ENCODE measurements at places on chromosomes 13 and 19. TPM values are rescaled to one million over a fixed set of nuclear protein-coding genes. Genes with fewer than 3 reads are reported as not detected.
A peak's percentile ranks its signal among the peaks of the same experiment; 100 is the strongest.

DNA sequence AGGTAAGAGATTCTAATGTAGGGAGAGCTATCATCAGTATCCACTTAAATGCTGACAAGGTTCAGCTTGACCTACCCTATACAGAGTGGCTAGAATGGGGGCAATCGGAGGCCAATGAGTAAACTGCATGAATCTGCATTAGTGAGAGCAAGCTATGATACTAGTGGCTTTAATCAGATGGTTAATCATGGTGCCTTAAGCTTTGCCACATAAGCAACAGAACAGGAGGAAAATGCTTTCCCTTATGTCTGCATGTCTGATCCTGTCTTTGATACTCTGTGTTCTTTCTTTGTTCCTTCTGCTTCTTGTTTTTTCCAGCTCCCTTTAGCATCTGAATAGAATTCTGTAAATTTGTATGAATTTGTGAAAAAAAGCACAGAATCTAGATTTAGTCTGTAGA lies 91.1 kb downstream of the WDFY2 start:
- no peak for DNase-seq

DNA sequence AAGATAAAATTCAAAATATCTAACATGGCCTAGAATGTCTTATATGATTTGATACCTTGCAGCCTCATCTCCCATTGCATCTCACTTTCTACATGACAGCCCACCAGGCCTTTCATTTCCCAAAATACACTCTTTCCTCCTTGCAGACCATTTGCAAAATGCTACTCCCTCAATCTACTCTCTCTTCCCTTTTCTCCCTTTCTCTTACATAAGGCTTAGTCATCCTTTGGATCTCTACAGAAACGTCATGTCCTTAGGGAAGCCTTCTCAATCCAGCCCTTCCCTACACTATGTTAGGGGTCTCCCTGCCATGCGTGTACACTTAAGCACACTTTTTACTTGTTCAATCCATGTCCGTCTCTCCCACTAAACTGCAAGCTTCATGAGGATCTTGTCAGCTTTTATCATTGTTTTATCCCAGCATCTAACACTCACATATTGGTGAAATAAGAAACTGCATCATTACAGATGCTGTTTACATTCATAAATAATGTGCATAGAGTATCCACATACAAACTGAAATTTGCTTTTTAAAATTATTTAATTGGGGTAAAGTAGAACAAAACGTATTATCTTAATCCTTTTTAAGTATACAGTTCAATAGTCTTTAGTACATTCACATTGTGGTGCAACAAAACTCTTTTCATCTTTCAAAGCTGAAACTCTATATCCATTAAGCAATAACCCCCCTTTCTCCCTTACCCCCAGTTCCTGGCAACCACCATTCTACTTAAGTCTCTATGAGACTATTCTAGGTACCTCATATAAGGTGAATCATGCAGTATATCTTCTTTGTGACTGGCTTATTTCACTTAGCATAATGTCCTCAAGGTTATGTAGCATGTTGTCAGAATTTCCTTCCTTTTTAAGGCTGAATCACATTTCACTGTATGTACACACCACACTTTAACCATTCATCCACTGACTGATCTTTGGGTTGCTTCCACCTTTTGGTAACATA lies 11.5 kb upstream of the WBP4 start:
- no peak for DNase-seq

- no peak for DNase-seq
Measured at GRCh38 chr13:109954441-109954840, 168.1 kb upstream of the IRS2 start.

GRCh38 chr13:23790577-23791170 lies 98.5 kb downstream of the MIPEP start:
- DNase-seq, result peak; percentile 80

DNA sequence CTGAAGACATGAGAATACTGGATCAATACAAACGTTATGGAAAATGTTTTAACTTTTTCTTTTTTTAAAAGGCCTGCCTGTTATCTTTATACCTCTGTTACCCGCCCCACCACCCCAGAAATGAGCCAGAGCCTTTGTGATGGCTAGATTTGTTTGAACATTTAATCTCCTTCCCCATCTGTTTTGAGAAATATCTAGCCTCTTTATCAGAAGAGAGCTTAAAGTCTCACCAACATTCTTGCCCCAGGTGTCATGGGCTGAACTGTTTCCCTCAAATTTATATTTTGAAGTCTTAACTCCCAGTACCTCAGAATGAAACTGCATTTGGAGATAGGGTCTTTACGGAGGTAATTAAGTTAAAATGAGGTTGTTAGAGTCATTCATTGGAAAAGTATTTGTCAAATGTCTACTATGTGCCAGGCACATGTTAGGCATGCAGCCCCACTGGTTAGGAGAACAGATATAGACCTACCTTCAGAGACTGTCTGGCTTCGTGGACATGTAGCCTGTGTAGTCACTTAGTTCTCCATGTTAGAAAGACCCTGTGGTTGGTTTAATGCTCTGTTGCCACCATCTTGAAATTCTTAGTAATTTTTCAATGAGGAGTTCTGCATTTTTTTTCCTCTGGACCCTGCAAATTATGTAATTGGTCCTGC lies 6.3 kb upstream of the RB1 start:
- no peak for DNase-seq

GRCh38 chr19:42295831-42296525 lies 6.0 kb upstream of the PRR19 start:
- peak; percentile 38 for DNase-seq

GRCh38 chr13:73307481-73307880 lies 248.7 kb downstream of the KLF5 start:
- DNase-seq, result no peak

- DNase-seq, result no peak
Measured at GRCh38 chr19:17391371-17392151, 2.4 kb downstream of the CCDC194 start.

DNA sequence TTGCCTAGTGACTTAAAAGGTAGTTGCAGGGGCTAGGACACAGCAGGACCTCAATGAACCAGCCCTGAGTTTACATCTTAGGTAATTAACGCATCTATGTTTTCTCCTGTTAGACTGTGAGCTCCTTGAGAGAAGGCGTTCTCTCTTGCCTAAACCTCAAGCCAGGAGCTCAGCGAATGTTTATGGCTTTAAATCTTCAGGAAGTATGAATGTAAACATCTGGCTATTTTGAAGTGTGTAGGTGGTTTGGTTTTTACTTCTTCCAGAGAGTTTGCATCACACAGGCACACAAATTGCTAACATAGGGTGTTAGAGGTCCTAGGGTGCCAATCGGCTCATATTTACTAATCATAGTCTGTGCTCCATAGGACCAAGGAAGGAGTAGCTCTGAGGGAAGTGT lies 387.7 kb upstream of the ZNF507 start:
- no peak for DNase-seq

GRCh38 chr19:40805258-40805868 lies 6.4 kb downstream of the EGLN2 start:
- DNase-seq, result no peak

Gene PABPC3
- total RNA-seq, result 0.25 TPM

DNA sequence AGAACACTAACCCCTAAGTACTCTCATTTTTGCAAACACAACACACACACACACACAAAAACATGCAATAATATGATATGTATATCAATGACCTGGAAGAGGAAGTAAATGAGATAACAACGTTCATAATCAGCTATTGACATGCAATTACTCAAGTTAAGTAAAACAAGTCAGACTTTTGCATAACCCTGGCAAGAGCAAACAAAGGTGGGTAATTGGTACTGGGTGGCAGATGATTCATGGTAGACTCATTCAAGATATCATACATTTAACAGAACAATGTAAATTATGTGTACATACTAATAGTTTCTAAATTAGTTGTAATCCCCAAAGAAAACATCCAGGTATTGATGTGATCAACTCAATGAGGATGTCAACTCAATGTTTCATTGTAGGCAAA lies 508.8 kb downstream of the DACH1 start:
- DNase-seq, result no peak

GRCh38 chr13:33524086-33524485 lies 238.5 kb upstream of the STARD13 start:
- DNase-seq, result peak; percentile 83

Gene PLEKHJ1
- 57.3 TPM for total RNA-seq

Gene PDX1
- total RNA-seq, result not detected

- DNase-seq, result no peak
Measured at GRCh38 chr19:5968431-5969373, 9.2 kb downstream of the RANBP3 start.

Gene IGLON5
- not detected for total RNA-seq

GRCh38 chr19:19591133-19591825 lies 27.2 kb downstream of the PBX4 start:
- peak; percentile 98 for DNase-seq

- DNase-seq, result peak; percentile 44
Measured at GRCh38 chr13:28313579-28313978, 175.2 kb downstream of the PAN3 start.

Gene PTPRH
- 0.56 TPM for total RNA-seq

- no peak for DNase-seq
Measured at GRCh38 chr13:50892210-50892944, 17.2 kb upstream of the RNASEH2B start.

Gene NKPD1
- total RNA-seq, result not detected

GRCh38 chr19:54653181-54653809 lies 9.5 kb upstream of the LILRB4 start:
- peak; percentile 4 for DNase-seq

Gene CASP14
- total RNA-seq, result not detected

Gene C19orf53
- total RNA-seq, result 194 TPM

DNA sequence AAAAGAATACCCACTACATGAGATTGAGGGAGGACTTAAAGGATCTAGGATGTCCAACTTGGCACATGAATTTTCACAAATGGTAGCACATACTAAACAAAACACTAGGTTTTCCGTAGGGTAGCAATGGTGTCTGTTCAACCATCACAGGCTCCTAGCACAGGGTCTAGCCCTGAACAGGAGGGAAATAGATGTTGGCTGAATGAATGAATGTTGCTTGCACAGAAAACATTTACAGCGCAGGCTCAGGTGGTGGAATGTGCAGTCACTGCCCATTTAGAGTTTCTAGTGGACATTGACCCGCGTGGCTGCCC lies 1.9 kb upstream of the MYCBP2 start:
- DNase-seq, result no peak

DNA sequence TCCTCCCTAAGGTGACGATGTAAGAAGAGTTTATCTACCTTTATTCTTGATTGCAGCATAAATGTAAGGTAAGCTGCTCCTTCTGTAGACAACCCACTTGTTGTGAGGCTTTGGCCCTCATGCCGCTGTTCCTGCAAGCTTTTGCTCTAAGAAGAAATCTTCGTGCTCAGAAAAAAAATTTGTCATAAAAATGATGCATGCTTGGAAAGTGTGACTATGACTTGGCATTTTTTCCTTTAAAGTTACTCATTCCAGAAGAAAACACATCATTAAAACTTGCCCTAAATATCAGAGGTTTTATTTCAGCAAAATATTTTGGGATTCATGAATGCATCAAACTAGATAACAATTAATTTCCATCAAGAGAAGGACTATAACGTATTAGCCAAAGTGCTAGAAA lies 39.8 kb downstream of the KCTD12 start:
- peak; percentile 4 for DNase-seq

DNA sequence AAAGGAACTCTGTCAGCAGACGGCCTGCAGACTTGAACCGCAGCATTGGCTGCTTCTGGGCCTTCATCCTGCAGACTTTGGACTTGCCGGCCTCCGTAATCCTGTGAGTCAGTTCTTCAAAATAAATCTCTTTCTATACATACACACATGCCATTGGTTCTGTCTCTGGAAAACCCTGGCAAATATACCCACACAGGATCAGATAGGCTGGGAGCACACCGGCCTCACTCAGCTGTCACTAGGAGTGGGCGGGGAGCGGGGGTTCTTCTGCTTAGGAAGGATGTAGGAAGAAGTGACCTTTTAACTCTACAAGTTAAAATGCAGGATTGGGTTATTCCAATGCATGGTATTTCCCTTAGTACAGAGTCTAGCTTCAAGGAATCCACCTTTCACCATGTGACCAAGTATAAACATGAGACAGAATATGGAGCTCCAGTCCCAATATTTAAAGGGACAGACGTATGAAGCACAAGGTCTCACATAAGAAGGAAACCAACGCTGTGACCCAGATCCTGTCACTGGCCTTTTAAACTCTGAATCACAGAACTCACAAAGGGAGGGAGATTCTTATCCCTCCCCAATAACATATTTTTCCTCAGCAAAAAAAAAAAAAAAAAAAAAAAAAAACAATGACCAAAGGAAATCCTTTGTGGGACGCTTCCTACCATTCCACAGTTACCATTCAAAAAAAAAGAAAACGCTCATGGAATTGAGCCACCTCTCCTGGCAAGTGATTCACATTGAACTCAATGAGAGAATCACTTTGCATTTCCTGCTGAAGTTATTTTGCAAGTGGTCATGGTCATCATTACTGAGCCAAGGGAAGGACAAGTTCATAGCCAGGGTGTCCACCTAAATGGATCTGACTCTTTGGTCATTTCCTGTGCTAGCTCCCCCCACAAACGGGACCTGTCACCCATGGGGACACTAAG lies 352.9 kb downstream of the FOXO1 start:
- no peak for DNase-seq

DNA sequence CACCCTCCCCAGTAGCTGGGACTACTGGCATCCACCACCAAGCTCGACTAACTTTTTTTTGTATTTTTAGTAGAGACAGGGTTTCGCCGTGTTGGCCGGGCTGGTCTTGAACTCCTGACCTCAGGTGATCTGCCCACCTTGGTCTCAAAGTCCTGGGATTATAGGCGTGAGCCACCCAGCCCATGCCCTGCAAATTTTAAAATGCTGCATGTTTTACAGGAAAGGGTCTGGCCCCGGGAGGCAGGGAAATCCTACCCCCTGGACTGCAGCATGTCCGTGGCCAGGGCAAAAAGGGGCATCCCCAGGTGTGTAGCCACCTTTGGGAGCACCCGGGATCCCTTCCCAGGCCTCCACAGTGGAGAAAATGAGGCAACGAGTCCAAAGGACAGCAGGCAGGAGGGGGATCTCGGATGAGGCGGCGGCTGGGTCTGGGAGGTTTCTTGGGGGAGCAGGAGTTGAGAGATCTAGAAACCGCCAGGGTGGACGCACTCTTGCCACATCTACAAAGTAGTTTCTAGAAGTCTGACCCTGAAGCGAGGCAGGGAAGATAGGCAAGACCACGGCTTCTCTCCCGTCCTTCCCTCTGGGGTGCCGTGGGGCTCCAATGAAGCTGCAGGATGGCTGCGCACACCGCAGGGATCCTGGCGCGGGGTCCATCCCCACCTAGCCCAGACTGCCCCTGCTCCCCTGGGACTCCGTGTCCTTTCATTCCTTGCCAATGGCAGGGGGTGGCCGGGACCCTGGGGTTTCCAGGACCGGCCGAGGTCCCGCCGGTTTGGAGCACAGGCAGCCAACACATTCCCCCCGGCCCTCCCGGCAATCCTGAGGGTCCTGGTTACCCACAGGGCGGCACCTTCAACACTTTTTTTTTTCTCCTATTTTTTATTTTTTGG lies 21.3 kb upstream of the ZBTB7A start:
- DNase-seq, result no peak

Gene FUT3
- not detected for total RNA-seq

GRCh38 chr19:13764821-13765394 lies 586 bp downstream of the MRI1 start:
- DNase-seq, result no peak

Gene AP1M2
- total RNA-seq, result not detected

- DNase-seq, result no peak
Measured at GRCh38 chr13:112700291-112701060, 10.6 kb downstream of the ATP11A start.
